ENCODE measurements at places on chromosomes 3 and 15.

- DNase-seq: peak; percentile 76
Observed at GRCh38 chr15:66698318-66698961, 3.6 kb upstream of the SMAD6 start.

DNA sequence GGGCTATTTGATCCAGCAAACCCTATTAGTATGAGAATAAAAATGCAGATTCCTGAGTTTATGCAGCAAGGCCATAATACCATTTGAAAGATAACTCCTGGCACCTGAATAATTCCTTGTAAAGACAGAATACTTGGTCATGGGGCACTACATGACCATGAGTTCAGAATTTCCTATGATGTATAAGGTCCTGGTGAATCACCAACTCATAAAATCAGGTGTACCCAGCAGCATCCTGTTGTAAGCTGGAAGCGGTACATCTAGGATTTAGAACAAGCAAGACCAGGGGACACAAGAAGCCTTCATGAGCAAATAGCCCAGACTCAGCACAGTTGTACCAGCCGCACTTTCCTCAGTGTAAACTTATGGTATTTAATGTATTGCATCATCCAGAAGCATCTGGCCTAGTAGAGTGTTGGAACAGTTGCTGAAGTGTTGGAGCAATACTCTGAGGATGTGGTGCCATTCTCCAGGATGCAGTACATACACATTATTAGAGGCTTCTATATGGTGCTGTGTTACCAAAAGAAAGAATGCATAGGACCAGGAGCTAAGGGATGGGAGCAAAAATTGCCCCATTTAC, 233.4 kb downstream of the SQOR start:
- no peak for DNase-seq

- no peak for DNase-seq
Observed at GRCh38 chr3:146195030-146195429, 34.0 kb upstream of the PLOD2 start.

GRCh38 chr3:81255463-81255862, 506.0 kb downstream of the GBE1 start:
- DNase-seq: no peak

DNA sequence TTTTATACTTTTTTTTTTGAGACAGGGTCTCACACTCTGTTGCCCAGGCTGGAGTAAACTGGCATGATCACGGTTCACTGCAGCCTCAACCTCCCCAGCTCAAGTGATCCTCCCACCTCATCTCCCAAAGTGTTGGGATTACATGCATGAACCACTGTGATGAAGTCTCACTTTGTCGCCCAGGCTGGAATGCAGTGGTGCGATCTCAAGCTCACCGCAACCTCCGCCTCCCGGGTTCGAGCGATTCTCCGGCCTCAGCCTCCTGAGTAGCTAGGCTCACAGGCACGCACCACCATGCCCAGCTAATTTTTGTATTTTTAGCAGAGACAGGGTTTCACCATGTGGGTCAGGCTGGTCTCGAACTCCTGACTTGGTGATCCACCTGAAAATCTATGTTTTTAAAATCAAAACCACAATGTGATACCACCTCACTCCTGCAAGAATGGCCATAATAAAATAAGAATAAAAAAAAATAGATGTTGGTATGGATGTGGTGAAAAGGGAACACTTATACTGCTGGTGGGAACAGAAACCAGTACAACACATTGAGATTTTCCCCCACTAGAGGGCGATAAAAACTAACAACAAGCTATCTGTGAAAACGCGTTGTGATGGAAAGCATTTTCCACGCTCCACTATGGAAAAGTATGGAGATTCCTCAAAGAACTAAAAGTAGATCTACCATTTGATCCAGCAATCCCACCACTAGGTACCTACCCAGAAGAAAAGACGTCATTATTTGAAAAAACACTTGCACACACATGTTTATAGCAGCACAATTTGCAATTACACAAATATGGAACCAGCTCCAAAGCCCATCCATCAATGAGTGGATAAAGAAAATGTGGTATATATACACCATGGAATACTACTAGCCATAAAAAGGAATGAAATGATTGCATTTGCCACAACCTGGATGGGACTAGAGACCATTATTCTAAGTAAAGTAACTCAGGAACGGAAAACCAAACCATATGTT, 26.8 kb upstream of the OCA2 start:
- DNase-seq: peak; percentile 27

DNA sequence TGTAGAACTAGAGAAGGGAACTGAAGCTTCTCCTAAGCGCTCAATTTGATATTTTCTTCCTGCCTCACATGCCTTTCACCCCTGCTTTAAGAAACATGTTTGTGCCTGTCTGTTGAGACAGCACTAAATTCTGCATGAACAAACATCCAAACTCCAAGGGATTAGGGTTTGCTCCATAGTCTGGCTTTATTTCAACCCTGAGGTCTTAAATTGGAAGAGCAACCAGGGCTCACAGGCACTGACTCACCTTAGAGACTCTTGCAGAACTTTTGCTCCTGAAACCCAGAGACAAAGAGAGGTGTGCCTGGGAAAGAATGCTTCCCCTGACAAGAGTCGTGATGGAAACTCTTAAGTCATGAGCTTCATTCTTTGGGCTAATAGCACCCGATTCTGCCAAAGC, 393.9 kb upstream of the MCTP2 start:
- DNase-seq: no peak

- DNase-seq: no peak
Observed at GRCh38 chr3:72739531-72740466, 108.4 kb downstream of the SHQ1 start.

GRCh38 chr15:27742751-27743477, 356.2 kb downstream of the OCA2 start:
- DNase-seq: no peak

DNA sequence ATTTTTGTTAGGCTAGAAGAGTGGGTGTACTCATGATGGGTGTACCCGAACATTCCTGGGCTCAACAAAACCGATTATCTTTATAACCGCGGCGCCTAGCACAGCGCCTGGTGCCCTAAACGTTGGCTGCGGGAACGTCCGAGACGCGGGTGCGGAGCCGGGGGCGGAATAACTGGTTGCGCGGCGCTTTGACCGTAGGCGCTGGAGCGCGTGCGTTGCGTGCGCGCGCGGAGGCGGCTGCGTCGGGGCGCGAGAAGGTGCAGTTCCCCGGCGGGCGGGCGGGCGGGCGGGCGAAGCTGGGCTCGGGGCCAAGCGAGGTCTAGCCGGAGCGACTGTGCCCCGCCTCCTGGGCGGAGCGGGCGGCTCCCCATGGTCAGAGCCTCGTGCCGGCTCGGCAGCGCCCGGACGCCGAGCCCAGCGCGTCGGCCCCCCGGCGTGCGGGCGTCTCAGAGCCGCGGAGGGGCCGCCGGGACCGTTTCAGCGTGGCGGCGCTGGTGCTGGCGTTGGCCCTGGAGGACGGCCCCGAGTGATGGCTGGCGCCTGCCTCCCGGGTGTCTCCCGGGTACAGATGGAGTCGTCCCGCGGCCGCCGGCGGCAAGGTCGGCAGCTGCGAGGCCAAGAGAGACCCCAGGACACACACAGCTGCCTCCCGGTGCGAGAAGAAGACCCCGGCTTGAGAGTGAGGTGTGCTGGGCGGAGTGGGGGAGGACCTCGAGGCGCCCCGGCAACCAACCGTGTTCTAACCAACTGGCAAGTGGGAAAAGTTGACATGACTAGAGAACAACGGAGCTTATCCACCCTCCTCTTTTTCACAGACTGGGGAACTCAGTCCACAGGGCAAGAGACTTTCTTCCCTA, at the start of gene PLAAT1:
PLAAT1 (plus strand) TSS at position 373 of the 857 bp plus-strand sequence. CDS start 14,429 bp downstream, outside the sequence.
- DNase-seq: peak; percentile 63

DNA sequence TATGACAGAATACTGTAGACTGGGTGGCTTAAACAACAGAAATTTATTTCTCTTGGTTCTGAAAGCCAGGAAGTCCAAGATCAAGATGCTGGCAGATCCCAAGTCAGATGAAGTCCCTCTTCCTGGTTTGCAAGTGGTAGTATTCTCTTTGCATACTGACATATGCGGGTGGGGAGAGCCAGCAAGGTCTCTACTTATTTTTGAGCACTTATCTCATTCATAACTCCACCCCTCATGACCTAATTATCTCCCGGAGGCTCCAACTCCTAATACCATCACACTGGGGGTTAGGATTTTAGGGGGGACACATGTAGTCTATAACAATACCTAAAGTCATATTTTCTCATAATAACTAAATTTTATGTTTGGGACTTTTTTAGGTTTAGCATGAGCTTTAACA, 65.3 kb downstream of the BLM start:
- no peak for DNase-seq

- no peak for DNase-seq
Observed at GRCh38 chr3:130901463-130902204, 7.8 kb downstream of the ATP2C1 start.

DNA sequence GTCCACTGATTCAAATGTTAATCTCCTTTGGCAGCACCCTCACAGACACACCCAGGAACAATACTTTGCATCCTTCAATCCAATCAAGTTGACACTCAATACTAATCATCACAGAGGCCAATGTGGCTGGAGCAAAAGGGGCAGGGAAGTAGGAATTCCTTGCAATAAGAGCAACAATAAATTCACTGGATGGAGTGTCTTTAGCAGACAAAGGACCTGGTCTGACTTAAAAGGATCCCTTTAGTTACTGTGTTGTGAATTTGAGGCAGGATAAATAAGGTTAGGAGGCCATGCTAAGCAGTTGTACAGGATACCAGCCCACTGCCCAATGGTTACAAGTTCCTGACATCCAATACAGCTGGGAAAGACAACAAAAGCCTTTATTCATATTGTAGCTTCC, 12.3 kb upstream of the GFM1 start:
- DNase-seq: no peak

DNA sequence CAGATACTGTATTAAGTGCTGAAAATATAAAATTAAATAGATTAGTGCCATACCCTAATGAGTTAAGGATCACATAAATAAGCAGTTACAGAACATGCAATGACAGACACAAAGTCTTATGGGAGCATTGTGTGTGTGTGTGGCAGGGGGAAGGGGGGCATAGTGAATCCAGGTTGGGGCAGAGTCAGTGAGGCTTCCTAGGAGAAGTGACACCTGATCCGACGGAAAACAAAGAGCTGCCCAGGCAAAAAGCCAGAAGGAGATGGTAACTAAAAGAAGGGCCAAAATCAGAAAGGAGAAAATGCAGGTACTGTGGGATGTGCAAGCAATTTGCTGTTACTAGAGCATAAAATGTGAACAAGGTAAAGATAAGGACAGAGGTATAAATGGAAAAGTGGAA, 80.1 kb upstream of the CHRM5 start:
- DNase-seq: no peak

- peak; percentile 60 for DNase-seq
Observed at GRCh38 chr3:159260049-159260662, 458.3 kb downstream of the MFSD1 start.

DNA sequence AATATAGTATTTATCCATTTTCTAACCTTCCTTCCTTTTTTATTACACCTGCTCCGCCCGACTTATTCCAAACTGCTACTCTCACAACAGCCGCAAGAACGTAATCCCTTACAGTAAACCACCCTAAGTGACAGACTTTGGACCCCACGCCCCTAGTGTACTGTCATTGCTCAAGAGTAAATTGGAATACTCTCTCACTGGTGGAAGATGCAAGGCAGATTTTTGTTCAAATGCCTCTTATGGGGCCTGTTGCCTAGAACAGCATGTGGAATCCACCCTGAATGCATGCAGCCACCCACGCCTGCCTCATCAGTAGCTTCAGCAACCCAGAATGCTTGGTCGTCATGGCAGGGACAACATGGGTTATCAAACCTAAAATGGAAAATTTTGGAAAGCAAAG, 226.2 kb upstream of the ST8SIA2 start:
- no peak for DNase-seq

GRCh38 chr3:148598619-148599018, 99.1 kb upstream of the AGTR1 start:
- no peak for DNase-seq

- DNase-seq: no peak
Observed at GRCh38 chr3:154971771-154972326, 108.3 kb upstream of the MME start.

DNA sequence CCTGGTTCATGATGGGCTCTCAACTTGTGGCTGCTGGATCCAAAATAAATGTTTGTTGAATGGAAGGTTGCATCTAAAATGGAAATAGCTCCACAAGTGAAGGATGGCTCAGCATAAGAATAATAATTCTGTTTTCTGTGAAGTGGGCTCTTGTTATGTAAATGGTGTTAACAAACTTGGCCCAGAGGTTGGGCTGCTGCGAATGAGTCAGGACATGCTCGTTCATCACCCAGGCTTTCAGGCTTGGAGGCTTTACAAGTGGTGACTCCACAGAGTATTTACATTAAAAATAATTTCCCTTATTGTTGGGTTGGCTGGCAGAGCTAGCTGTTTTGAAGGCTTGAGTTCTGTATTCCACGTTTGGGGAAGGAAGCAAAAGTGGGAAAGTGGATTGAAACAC, 60.5 kb downstream of the ITGB5 start:
- DNase-seq: peak; percentile 53

DNA sequence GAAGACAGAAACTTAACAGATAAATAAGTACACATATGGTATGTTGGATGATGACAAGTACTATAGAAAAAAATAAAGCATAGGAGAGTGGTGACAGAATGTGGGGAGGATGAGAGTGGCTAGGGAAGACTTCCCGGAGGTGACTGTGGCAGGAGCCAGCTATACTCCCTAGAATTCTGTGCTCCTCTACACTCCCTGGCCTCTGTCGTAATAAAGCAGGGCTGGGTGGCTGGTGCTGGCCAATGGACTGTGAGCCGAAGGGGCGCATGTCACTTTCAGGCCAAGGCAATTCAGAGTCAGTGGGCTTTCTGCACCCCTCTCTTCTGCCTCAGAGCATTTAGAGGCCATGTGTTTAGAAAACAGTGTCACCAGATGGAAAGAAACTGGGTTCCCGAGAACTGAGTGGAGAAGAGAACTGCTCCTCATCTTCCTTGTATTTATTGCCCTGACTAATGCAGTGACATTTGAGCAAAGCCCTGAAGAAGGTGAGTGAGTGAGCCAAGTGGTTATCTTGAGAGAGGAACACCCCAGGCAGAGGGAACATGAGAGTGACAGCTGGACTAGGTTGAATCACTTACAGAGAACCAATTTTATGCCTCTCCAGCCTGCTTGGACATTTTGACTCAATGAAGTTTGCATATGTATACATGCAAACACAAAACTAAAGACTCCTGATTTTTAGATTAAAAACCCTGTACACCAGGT, 5.2 kb upstream of the VPS8 start:
- no peak for DNase-seq

GRCh38 chr3:194766845-194767244, 81.2 kb downstream of the FAM43A start:
- no peak for DNase-seq

GRCh38 chr3:7813365-7813764, 688.3 kb upstream of the LMCD1 start:
- no peak for DNase-seq

DNA sequence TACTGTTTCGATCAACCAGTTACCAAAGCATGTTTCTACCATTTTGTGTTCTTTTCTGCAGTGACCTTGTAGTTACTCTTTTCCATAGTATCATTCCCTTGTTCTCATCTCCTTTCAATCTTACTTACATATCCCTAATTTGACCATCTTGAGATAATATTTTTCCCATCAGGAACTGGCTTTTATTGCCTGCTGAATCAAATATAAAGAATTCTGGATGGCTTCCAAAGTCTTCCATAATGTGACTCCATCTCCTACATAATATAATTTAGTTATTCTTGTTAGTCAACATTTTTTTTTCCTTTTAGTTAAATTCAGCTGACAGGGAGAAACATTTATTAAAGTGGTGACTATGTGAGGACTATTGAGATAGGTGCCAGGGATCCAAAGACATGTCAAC, 7.0 kb downstream of the USP8 start:
- DNase-seq: no peak

GRCh38 chr3:143697975-143698374, 150.3 kb downstream of the SLC9A9 start:
- no peak for DNase-seq

GRCh38 chr3:72661115-72661457, 187.2 kb downstream of the SHQ1 start:
- no peak for DNase-seq

GRCh38 chr3:122996038-122996580, 31.5 kb downstream of the SEMA5B start:
- peak; percentile 65 for DNase-seq

All from sciatic nerve (tissue), 2 donors.